LoVo (cell line): ENCODE measurements at places on chromosomes 6 and 20.

GRCh38 chr20:37407019-37407566 is 61.2 kb downstream of the SRC start:
- DNase-seq: no peak

- no peak for DNase-seq
Measured at GRCh38 chr6:136750696-136751521, 41.4 kb downstream of the MAP3K5 start.

DNA sequence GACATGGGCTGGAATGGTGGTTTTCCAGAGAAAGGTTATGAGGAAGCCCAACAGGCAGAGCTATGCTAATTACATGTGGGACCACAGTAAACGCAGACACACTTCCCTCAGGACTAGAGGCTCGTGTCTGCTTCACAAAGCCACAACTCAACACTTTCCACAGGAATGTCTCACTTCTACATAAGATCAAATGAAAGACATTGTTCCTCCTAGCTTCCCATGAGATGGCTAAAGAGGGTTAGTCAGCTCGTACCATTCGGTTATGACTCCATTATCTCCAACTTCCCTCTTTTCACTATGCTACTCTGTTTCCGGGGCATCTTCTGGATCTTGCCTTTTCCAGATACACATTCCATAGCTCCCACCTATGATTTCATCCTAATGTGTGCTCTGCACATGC is 29.1 kb upstream of the ZC3H12D start:
- DNase-seq: no peak

- DNase-seq: no peak
Measured at GRCh38 chr6:35090734-35091133, 50.4 kb downstream of the TCP11 start.
